Stimulated activated CD8-positive, alpha-beta memory T cell treated with anti-CD3 and anti-CD28 coated beads, Interleukin-12 subunit alpha, Interleukin-12 subunit beta, amount 100 ng/mL, for 4 hours (primary cell): ENCODE measurements at places on chromosomes 6 and 20.

- DNase-seq = no peak
Observed at GRCh38 chr6:169793408-169793807, 42.0 kb downstream of the ERMARD start.

- DNase-seq = no peak
Observed at GRCh38 chr6:110378552-110378951, 20.4 kb upstream of the METTL24 start.

GRCh38 chr6:85482905-85483700 lies 33.2 kb downstream of the NT5E start:
- DNase-seq = peak; percentile 69

DNA sequence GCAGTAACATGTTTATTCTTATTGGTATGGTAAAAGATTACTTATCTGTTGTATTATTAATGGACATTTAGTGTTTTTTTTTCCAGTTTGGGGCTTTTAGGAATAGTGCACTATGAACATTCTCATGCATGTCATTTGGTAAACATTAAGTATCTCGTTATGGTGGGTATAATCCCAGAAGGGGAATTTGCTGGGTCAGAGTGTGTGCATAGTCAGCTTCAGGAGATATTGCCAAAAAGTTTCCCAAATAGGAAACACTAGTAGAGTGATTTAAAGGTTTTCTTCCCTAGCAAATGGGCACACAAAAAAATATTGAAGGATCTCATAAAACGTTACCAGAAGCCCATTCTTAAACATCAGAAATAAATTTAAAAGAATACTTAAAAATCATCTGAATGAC lies 25.2 kb upstream of the NHSL1 start:
- no peak for DNase-seq

GRCh38 chr6:37259191-37259590 lies 1.2 kb upstream of the TMEM217 start:
- no peak for DNase-seq

GRCh38 chr6:137799950-137800568 lies 67.0 kb upstream of the TNFAIP3 start:
- DNase-seq = peak; percentile 28

DNA sequence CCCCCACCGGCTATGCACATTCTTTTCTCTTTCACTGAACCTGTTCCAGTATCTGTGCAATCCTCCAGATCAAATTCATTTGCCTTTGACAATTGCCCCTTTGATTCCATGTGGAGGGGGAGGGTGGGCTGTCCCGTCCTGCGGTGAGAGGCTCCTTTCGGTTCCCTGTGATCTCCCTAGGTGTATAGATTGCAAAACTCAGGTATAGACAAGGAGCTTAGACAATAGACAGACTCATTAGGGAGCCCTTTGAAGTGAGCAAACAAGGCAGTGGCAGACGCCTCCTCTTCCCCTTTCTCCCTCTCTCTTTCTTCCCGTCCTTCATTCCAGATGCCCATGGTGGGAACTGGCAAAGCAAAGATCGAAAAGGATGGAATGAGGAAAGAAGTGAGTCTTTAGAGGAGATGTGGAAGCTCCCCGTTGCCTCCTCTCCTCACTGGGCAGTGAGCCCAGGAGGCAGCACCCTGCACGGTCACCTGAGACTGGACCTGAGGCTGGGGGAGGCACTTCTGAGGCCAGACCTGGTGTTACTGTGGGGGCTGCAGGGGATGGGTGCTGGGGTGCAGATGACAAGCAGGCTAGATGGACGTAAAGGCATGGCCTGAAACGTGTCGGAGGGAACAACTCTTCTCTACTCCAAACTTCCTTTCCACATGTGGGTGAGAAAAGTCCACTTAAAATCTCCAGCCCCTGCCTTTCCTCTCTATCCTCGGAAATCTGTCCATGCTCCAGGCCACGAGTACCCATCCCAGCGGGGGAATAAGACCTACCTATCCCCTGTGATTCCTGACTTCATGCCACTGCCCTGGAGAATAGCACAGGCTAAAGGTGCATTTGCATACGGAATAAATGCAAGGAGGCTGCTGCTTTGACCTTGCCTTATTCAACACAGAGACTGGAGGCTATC lies 256.6 kb upstream of the FOXQ1 start:
- no peak for DNase-seq

DNA sequence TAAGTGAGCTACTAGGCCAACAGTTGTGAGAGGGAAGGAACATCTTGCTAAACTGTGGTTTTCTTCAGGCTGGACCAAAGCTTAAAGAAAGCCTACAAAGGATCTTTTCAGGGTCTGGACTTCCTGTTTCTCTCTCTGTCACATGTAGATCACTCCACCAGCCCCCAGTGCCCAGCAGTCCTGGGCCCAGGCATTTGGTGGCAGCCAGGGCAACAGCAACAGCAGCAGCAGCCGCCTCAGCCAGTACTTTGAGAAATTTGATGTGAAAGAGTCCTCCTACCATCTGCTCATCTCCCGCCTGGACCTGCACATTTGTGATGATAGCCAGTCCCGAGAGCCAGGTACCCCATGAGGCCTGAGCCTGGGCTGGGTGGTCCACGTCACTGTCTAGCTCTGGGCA lies 44.1 kb downstream of the BLTP3A start:
- no peak for DNase-seq

DNA sequence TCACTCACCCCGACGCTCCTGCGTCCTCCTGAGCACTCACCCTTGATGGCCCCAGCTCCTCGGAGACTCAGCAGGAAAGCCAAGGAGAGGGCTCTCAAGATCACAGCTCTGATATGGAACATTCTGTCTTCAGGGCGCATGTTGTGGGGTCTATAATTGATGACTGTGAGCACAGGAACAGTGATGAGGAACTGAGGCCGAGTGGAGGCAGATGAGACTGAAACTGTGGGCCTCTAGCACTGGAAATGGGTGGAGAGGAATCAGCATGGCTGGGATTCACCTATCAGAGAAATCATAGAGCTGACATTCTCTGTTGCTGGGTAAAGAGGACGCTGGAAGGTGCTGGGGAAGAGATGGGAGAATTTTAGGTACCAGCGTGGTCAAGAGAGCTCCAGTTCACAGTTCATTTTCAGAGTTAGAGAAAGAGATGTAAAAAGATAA lies at the start of gene HLA-DPA1:
Gene HLA-DPA1 (minus strand): TSS at position 219 of the 441 bp plus-strand sequence.
- no peak for DNase-seq

DNA sequence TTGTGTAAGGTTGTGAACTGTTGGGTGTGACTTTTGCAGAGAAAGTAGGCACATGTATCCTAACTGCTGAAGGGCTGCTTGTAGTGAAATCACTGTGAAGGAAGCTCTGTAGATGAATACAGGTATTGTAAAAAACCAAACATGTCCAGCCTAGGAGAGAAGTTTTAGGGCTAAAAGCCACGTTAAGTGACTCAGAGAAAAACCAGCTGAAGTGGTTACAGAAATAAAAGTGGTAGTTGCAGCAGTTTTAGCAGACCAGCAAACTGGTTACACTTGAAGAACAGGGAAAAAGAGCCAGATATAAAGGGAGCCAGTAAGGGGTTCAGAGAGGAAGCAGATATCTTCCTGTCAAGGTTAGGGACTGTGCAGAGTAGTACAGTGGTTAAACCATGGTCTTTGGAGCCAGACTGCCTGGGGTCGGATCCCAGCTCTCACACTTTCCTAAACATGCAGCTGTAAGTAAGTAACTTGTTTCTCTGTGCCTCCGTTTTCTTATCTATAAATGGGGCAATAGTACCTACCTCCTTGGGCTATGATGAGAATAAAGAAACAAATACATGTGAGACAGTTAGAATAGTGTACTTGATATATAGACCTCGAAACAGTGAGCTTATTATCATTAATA lies 33.8 kb upstream of the RNF8 start:
- DNase-seq = no peak

DNA sequence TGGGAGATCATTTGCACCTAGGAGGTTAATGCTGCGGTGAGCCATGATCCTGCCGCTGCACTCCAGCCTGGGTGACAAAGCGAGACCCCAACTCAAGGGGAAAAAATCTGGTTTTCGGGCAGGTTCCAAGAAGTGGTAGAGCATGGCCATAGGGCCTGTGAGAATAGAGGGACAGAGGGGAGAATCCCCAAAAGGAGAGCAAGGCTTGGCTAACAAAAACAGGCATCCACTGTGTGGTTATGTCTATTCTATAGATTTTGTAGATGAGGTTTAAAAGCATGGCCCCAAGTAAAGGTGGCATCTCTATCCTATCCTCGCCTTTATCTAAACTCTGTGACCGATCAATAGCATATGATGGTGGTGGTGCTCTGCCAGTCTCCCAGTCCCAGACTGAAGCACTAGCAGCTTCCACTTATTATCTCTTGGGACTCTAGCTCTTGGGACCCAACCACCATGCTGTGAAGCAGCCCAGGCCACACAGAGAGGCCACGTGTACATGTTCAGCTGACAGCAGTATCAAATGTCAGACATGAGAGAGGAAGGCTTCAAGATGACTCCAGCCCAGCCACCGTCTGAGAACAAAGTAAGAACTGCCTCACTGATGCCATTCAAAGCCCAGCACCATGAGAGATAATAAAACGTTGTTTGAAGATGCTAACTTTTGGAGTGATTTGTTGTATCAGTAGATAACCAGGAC lies 27.7 kb downstream of the EIF2S2 start:
- DNase-seq = no peak

DNA sequence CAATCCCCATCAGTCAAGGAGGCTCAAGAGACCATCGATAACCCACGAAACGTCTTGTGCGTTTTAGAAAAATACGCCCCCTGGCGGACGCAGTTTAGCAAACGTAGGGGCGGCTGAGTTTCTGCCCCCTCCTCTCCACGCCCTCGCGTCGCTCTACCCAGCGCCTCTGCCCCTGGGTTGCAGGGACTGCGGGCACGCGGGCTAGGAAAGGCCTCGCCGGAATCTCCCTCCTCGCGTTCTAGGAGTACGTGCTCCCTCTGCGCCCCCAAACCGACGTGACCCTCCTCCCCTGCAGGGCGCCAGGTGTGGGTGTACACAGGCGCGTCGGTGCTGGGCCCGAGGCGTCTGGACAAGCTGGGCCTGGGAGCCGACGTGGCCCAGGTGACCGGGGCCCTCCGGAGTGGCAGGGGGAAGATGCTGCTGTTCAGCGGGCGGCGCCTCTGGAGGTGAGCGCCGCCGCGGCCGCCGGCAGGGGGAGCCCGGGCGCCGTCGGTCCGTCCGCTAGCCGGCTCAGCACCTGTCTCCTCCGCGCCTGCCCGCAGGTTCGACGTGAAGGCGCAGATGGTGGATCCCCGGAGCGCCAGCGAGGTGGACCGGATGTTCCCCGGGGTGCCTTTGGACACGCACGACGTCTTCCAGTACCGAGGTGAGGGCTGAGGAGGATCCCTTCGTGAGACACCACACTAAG lies 5.3 kb downstream of the MMP9 start:
- peak; percentile 53 for DNase-seq

DNA sequence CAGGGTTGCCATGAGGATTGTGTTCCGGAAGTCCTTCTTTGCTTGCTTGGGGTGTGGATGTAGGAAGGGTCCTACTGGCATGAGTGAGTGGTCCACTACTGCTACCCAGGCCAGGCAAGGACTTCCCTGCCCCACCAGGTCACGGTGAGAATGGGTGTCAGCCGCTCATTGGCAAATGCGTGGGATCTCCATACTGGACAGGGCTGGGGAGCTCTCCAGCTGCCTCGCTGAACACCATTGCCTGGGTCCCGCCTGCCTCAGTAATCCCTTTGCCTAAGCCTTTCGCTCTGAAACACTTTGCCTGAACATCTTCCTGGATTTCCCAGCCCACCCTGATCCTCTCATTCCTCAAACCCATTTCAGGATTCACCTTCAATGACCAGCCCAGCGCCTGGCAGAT lies 59.5 kb downstream of the CTCFL start:
- DNase-seq = no peak

GRCh38 chr6:10690651-10691445 lies 3.6 kb downstream of the C6orf52 start:
- DNase-seq = no peak

DNA sequence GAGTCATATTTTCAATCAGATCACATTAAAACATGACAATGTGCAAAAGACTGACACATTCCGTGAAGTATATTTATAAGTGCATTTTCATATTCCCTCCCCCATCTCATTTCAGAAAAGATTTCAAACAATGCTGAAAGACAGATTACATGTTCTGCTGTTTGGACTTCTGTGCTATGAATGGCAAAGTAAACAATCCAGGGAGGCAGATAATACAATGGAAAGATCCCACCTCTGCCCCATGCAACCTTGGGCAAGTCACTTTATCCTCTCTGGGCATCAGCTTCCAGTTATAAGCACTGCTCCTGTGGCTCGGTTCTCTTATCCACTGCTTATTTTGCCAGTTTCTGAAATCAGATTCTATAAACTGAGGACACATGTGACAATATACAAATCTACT lies 110.2 kb downstream of the RCAN2 start:
- no peak for DNase-seq

DNA sequence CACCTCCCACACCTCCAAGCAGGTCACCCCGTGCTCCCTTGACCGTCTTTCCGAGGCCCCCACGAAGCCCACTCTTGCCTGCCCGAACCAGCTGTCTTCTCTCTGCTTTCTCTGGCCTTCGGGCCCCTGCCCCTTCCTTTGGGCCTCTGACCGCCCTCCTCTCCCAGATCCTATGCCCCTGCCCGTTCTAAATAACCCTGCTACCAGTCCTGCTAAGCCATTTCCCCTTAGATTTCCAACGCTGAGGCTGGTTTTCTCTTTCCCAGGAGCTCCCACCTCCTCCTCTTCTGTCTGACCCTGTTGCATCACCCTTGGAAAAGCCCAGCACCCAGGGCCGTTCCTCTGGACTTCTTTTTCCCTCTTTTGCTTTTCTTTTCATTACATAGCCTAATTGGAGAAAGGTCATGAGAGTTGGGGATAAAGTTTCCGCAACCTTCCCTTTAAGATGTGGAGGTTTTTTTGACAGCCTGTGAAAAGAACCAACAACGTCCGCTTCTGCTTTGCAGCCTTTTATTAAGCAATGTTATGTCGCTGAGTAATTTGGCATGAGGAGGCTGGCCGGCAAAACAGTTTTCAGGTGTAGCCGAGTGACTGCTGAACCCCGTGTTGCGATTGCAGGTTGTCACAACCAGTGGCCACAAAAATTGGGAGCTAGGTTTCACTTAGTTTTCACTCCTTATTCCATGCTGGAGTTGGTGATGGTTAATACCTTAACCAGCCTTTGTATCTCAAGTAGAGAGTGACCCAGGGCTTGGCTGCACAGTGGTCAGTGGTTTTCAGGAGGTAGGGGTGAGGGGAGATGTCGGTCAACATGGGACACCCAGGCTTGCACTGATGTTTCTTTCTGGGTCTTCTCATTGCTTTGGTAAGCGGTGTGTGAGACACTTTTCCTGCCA lies 970 bp downstream of the BLTP3A start:
- DNase-seq = no peak

GRCh38 chr6:136525586-136526195 lies 24.5 kb downstream of the MAP7 start:
- DNase-seq = no peak

DNA sequence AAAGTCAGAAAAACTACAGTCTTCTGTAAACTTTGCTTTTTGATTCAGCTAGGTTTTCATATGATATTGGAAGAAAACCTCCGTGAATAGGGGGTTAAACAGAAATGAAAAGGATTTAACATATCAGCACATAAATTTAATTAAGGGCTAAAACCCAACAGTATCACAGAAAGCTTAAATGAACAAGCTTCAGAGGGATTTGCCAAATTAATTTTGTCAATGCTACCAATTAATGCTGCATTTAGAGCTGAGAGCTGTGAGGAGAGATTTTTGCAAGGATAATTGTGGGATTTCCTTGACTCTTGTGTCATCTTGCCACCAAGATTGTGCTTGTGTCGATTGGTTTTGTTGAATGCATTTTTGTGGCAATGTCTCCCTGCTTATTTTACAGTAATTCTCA lies 379.9 kb downstream of the CD109 start:
- no peak for DNase-seq
